ENCODE measurements at places on chromosomes 2 and 18.

- no peak for DNase-seq
These were observed 19.3 kb downstream of the FBLN7 start for GRCh38 chr2:112157472-112157871.

DNA sequence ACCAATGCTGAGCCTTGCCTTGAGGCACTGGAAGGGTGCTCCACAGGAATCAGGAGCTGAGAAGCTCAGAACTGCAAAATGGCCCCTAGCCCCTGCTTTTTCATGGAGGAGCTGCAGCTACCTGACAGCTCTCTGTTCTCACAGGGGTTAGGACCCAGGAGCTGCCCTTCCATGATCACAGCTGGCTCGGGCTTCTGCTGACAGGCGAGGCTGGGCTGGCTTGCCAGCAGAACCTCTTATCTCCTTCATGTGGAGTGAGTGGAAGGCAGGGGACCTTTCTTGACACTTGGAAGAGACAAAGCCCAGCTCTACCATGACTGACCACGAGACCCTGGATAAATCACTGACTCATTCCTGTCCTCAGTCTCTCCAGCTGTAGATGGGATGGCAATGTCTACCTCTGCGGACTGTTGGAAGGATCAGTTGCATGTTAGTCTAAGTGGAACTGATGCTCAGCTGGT, 113.4 kb downstream of the CAPN13 start:
- DNase-seq: no peak

GRCh38 chr2:227390468-227391256, 2.9 kb upstream of the SCYGR1 start:
- DNase-seq: no peak

GRCh38 chr18:5463831-5464230, 80.0 kb downstream of the EPB41L3 start:
- DNase-seq: no peak

DNA sequence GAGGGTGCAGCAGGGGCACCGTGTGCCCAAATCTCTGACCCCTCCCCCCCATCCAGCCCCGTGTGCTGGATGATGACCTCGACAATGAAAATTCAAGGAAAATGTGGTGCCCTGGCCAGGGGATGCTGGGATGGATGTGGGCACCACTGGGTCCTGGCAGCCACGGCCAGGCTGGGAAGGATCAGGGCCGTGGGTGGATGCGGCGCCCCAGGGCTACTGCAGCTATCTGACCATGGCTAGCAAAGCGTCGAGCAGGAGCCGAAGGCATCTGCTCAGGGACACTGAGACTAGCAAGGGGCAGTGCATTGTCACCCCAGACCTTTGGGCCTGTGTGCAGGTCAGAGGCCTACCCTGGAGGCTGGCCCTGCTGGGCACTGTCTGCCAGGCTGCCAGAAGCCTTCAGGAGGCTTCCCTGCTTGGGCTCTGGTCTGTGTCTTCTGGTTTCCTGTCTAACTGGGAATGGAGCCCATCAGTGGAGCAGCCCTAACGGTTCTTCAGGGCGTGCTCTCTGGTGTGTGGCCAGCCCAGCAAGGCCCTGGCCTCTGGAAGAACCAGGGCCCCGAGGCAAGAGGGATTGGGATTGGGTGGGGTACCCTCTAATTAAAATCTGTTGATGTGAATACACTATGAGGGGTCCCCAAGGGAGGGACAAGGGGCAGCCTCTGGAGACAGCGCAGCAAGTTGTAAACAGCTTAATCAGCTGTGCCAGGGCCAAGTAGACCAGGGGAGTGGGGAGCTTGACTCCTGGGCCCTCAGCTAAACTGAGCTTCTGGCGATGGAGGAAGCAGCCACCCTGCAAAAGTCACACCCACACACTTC, 98.0 kb downstream of the STPG4 start:
- DNase-seq: no peak

DNA sequence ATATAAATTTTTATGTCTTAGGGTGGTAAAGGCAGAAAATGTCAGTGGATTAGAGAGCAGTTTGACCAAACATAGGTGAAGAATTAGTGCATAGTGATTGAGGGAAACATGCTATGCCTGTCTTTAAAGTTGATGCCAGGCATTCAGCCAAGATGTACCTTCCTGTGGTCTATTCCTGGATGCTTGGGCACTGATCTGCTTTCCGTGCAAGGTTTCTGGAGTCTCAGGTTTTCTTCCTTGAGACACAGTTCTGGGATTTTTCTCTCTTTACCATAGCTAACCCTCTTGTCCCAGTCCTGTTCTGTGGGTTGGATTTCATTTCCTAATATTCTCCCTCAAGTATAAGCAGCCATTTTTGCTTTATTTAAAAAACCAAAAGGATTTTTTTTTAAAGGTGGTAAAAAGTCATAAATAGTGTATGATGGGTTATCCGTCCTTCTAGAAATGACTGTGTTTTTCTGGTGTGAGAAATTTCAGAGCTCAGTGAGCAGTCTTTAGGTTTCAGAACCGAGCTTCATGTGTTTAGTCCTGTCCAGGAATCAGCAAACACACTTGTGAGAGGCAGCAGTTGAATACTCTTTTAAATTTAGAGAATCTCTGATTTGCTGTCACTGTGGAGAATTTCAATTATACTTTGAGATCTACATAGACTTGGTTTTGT, 43.0 kb upstream of the CYBRD1 start:
- no peak for DNase-seq

DNA sequence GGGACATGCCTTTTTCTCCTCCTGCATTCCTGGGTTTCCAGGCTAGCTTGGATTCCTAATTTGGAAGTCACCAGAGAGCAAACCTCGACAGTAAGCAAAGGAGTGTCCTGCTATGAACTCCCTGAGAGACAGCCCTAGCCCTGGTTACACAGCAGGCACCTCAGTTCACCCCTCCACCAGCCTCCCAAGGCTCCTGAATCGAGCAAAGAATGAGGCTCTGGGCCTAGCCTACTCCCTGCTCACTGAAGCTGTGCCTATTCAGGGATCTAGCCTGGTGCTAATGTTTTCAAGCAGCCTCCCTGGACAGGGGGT, 66.7 kb upstream of the RMDN2 start:
- DNase-seq: no peak

DNA sequence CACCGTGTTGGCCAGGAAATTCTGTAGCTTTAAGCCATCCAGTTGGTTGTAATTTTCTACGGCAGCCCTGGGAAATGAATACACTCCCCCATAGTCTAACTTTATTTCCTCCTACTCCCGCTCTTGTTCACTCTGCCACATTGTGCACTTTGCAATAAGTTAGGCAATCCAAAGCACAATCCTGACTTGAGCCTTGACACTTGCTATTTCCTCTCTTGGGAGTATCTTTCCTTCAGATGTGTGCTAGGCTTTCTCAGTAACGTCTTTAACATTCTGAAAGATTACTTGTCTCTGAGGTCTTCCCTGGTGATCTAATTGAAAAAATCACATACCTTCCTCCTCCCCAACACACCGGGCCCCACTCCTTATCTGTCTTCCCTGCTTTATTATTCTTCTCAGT, 65.9 kb upstream of the RAB27B start:
- no peak for DNase-seq

GRCh38 chr2:218345491-218346236, 11.0 kb upstream of the CATIP start:
- no peak for DNase-seq
